ENCODE measurements at places on chromosomes 12 and 14.
A peak's percentile ranks its signal among the peaks of the same experiment; 100 is the strongest.

DNA sequence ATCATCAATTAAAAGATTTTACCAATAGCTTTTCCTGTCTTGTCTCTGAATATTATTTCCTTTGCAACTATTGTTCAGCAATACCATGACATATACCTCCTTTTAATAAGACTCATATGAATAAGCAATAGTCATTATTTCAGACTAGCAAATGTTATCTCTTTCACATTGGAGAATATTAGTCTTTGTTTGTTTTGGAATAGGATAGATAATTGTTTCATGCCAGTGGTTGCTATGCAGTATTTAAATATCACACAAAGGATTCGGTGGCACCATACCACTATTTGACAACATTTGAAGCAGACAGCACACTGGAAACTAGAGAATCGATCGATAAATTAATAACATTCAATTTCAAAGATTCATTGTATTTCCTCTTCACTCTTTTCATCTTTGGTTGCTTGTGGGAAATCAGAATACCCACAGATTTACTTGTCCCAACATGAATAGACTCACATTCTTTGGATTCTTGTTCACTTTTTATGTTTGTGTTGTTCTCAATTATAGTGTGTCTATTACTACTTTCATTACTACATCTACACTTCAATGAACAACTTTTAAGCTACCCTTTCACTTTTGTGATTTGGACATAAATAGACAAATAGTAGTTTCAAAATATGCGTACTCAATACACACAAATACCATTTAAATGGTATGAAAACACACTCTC lies 42.7 kb upstream of the TBPL2 start:
- DNase-seq: no peak

GRCh38 chr12:9872162-9872561 lies 3.0 kb upstream of the CLEC2B start:
- DNase-seq: no peak

DNA sequence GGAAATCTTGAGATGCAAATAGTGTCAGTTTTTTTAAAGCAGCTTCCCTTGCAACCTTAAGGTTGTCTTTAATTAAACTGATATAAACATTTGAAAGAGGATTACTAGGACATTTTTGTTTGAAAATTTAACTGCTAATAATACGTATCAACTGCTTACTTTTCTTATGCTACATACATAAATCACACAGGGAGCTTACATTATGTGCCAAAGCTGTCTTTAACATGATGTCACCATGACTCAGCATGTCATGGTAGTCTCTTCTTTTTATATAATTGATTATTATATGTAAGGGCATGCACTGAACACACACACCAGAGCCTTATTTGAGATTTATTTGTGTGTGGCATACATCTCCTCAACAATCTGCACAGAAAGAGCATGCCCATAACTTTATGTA lies 63.0 kb upstream of the PTHLH start:
- no peak for DNase-seq

- DNase-seq: no peak
Observed at GRCh38 chr12:130577351-130577750, 138.7 kb downstream of the RIMBP2 start.

DNA sequence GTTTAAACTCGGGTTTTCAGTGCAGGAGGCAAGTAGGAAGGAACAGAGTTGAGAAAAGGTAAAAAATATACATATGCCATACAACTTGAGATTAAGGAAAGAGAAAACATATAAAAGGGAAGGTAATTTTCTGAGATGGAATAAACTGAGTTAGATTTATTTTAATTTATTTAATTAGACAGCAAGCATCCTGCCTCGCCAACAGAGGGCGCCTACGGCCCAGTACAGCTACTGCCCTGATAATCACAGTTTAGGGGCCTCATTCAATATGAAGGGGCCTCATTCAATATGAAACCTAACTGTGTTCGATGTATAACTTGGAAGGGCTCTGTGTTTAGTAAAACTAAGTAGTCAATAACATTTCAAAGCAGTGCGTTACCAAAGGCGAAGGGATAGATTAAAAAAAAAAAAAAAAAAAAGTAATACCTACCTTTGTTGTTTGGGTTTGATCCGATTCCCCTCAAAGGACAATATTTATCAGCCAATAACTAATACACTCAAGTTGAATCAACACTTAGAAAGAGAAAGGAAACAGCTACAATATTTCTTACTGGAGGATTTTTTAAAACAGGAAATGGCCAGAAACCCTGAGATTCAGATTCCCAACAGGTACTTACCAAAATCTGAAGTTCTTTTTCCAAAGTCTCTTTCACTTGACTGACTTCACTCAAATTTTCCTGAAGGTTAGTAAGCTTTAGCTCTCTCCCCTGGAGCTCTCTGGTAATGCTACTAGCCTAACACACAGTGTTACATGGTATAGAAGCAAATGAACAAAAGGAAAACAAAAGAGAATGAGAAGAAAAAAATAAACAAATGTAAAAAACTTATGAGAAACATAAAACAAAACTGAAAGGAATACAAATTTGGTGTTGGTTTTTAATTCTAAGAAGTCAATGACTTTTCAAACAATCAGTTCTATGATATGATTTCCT lies 70.0 kb upstream of the VPS33A start:
- no peak for DNase-seq

GRCh38 chr12:55814257-55814656 lies 3.3 kb downstream of the SARNP start:
- no peak for DNase-seq

- DNase-seq: no peak
Observed at GRCh38 chr12:31850268-31850667, 108.9 kb upstream of the RESF1 start.

DNA sequence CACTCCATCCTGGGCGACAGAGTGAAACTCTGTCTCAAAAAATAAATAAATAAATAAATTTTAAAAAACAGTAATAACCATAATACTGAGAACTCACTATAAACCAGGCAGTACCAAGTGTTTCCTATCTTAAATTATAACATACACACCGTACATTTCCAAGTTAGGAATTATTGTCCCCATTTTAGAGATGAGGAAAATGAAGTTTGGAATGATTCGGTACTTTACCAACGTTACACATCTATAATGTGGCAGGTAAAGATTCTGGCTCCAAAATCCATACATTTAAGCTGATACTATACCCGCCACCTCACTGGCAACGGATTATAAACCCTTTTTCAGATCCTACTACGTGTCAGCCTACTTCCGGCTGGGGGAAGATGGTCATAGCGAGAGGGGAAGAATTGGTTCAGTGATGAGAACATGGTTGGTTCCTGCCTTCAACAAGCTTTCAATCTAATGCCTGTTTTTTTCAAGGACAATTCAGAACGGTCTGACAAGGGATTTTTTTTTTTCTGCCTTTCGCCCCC lies 105.9 kb upstream of the ATF7IP start:
- DNase-seq: no peak

- peak; percentile 69 for DNase-seq
Observed at GRCh38 chr14:102776761-102777710, at the start of gene TRAF3. Gene TRAF3 (plus strand): TSS chr14:102777449. CDS start chr14:102870202, 92,753 bp downstream.

- DNase-seq: no peak
Observed at GRCh38 chr14:61387076-61387475, 65.7 kb downstream of the PRKCH start.

GRCh38 chr12:68157380-68157779 lies 2.2 kb downstream of the IFNG start:
- no peak for DNase-seq

DNA sequence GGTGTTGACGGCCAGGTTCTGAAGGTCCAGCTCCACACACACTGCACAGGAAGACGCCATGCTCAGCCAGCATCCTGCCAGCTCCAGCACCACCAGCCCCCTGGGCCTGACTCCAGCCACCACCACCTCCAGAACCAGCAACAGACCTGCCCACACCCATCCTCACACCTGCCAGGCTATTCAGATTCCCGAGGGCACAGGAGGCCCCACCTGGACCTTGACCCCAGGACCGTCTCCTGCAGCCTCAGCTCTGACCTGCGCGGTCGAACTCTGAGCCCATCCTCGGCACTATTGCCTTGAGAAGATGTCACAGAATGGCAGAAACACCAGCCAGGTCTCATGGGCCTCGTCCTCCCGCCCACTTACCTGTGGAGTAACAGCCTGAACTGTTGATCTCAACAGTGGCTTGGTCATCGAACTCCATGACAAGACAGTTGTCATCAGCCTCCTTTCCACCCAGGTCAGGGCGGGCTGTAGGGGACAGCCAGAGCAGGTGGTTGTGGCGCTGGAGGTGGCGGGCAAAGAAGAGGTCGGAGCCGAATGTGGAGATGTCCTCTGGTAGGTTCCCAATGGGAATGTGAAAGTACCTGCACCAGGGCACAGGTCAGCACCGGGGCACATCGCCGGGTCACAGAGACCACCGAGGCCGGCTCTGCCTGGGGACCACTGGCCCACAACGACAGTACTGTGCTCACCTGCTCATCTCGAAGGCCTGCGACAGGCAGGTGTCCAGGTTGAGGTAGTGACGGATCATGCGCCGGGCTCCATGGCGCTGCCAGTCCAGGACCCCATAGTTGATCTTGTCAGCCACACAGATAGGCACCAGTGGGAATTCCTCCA lies 23.5 kb downstream of the P2RX2 start:
- DNase-seq: no peak

- no peak for DNase-seq
Observed at GRCh38 chr12:6959058-6959804, 8.1 kb downstream of the PTPN6 start.

DNA sequence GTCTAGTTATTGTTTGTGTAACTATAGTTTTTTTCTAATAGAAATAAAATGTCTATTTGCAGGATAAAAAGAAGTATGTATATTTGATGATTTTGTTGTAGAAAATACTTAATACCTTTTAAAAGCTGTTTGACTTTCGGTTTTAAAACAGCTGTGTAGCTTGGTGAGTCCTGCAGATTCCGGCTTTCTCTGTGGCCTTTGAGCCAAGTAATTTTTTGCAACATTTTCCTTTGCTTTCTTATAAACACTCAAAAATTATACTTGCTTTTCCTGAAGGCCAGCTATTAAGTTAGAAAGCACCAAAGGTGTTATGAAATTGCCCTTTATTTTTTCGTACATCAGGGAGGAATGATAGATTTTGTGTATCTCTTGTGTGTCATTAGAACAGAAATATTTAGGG lies 63.6 kb downstream of the CRADD start:
- DNase-seq: no peak

- DNase-seq: no peak
Observed at GRCh38 chr14:38828183-38828827, 274.7 kb downstream of the SEC23A start.

- no peak for DNase-seq
Observed at GRCh38 chr14:79306546-79306945, 904.8 kb downstream of the DIO2 start.

DNA sequence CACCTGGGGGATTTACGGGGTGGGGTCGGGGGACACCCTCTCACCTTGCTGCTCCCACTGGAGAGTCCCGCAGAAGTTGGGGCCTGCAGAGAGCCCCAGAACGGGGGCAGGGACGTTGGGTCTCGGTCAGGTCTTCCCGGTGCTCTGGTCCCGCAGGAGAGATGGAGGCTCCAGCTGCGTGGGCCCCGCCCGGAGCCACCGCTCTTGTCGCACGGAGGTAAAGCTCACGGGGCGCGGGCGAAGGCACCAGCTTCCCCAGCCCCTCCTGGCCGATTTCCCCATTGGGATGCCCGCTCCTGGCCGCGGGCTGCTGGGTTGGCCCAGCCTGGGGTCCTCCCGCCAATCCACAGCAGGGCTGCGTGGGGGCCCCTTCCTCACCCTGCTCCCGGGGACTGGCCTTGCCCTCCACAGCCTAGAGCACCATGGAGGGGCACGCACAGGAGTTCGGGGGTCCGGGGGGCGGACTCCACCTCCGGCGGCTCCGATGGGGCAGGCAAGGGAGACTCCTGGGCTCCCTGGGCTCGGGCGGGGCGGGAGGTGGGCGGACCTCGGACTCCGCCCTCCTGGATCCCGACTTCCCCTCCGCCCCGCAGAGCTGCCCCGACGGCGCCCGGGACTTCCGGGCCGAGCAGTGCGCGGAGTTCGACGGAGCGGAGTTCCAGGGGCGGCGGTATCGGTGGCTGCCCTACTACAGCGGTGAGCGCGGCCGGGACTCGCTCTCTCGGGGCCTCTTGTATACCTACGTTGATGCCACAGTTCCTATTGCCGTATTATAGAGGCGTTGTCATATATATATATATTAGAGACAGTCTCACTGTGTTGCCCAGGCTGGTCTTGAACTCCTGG lies 8.4 kb downstream of the PAPLN start:
- peak; percentile 8 for DNase-seq

DNA sequence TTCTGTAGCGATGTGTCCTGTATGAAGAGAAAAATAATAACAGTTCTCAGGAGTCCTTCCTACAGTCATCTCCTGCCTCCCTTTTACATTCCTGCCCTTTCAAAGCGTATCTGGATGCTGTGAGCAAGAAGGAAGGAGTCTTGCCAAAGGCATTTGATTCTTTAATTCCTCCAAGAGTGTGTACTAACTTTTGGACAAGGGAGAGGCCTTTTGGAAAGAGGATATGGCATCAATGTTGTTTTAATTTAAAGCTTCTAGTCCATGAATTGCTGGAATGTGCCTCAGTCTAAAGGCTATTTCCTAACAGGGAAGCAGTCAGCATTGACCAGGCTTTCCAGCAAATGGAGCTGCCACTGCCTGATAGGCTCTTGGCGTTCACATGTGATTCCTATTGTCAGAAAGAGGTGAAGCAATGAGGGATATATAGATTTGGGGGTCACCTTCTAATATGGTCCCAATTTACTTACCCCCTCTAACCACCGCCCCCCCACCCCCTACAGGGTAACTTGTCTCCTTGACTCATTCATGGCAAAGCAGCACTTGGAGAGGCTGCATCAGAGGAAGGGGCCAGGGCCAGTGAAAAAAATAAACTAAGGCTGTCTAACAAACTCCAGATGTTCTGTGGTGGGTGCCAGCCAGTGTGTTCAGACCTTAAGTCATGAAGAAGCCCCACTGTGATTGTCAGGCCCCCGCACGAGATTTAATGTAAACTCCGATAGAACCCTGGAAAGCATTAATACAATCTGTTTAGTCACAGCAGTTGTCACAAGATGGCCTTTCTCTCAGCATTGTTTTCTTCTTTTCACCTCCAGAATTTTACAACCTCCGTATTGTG lies 220.3 kb downstream of the FBXL14 start:
- no peak for DNase-seq

DNA sequence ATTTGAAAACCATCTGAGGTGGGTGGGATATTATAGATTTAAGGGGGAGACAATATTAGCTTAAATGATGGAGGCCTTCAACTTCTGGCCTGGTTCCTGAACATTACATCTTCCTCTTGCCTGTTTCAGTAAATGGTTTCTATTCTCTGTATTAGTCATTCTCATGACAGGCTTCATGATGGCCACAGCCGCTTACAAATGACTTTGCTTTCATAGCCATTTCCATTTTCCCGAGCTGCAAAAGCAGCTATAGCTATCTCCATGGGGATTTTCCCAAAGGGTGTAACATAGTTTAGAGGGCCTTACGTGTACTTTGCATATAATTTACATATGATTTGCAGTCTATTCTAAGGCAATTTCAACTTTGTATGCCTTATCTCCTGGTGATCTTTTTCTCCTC lies 121.8 kb downstream of the NRXN3 start:
- no peak for DNase-seq

GRCh38 chr12:104219361-104219892 lies 3.8 kb downstream of the TXNRD1 start:
- no peak for DNase-seq

All from stimulated activated CD8-positive, alpha-beta memory T cell treated with anti-CD3 and anti-CD28 coated beads, Interleukin-15, amount 100 ng/mL, for 4 hours (primary cell).